ENCODE measurements at places on chromosomes 4 and X.

DNA sequence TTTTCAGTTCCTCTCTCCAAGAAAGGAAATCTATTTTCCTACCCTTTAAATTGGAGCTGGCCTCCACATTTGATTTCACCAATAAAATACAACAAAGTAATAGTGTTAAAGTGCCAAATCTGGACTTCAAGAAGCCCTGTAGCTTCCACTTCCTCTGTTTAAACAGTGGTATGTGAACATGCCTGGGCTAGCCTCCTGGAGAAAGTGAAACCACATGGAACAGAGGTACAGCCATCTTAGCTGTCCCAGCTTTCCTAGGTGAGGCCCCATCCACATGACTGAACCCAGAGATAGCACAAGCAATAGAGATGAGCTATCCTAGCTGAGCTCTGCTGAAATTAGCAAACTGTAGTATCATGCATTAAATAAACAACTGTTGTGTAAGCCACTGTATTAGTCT, 131.8 kb upstream of the VCX start:
- DNase-seq, result no peak

- DNase-seq, result no peak
Observed at GRCh38 chrX:71815121-71815905, 52.2 kb downstream of the CXorf49B start.

DNA sequence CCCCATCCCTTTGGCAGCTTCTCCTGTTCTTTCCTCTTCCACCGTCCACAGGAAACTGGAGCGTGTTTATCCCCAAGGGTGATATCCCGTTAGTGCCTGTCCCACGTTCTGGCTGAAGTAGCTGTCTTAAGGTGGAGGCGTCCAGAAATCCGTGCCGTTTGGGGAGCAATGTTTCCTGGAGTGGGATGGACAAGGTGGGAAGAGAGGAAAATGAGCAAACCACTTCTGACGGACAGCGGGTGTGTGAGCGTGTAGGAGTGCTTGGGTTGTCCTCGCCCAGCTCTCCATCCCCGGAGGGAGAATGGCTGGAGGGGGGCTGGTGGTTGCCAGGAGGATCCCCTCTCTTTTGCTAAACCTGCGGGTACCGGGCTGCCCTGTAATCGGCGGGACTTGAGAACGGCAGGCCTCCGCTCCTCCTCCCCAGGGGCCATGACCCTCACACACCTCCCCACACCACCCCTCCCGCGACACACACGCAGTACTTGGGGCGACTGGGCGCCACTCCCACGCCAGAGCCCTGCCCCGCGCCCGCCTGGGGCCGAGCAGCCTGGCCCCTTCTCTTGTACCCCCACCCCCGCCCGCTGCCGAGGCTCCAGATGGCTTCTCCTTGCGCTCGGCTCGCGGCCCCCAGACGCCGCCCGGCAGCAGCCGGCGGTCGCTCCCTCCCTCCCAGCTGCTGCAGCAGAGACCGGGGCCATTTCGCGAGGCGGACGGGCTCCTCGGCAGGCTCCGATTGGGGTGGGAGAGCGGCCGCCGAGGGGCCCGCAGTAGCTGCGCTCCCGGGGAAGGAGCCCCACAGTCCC, 13.9 kb upstream of the PRDM8 start:
- no peak for DNase-seq

- DNase-seq, result no peak
Observed at GRCh38 chr4:67892253-67892652, 8.5 kb upstream of the TMPRSS11D start.

DNA sequence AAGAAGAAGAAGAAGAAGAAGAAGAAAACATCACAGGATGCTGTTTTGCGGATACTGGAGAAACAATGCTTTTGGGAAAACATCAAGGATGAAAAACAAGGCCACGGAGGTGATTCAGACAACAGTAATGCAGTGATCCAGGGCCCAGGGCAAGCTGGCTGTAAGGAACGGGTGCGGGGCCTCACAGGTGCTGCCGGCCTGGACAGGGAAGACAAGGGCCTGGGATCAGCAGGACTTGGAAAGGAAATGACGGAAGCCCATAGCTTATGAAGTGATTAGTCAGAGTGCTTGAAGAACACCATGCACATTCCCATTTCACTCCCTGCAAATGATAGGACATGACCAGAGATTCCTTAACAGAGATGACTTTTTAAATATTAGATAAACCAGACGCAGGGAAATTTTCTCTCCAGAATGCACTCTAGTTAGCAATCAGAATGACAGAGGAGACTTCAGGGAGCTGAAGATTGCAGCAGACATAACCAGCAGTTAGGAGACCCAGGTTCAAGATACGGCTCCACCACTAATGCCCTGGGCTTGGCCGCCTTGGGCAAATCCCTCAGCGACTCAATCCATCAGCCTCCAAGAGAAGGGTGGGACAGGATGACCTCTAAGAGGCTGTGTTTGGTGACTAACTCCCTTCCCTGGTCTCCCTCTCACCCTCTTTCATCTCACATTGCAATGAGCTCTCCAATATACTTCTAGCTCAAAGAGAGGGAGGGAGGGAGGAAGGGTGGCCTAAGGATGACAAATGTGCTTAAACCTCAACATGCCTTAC, 54.1 kb downstream of the APBB2 start:
- no peak for DNase-seq

- peak; percentile 19 for DNase-seq
Observed at GRCh38 chr4:3041192-3042142, 32.9 kb downstream of the HTT-AS start.

DNA sequence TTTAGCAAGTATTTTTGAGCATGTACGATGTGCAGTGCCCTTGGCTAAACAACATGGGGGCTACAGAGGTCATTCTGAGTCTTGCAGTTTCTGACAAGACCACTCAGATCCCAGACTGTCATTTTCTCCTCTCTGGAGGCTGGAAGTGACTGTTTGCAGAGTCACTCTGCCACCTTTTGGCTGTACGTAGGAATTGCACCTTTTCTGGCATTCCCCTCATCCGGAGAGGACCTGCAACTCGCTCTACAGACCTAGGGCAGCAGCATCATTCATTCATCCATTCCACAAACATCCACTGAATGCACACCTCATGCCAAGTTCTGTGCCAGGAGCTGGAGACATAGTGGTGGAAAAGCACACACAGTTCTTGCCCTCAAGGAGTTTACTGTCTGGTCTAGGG, 160.4 kb upstream of the GPR101 start:
- no peak for DNase-seq

Data from activated CD8-positive, alpha-beta memory T cell treated with anti-CD3 and anti-CD28 coated beads for 1 hour (primary cell).